Activated CD8-positive, alpha-beta memory T cell treated with anti-CD3 and anti-CD28 coated beads for 1 hour (primary cell): ENCODE measurements at places on chromosomes 4 and X.

DNA sequence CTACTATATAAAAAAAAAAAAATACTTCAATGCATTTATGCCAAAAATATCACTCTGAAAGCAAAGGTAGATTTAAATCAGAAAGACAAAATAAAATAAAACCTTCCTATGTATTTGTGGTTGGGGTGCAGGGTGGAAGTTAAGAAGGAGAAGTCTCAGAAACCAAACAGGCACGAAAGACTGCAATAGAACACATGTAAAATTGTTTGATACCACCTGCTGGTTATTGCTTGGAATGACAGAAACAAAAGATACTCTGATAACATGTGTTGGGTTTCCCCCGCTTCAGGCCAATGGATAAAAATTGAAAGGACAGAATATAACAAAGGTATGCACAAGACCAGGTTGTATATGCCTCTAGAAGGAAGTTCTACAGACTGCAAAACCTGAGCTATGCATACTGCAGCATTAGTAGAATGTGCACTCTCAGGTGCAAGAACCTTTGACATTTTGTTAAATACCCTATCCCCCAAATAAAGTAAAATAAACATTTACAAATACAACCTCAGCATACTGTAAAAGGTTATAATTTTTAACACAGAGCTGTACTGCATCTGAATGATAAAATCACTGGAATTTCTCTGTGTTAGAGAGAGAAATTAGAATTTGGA lies 118.8 kb downstream of the GABRA2 start:
- DNase-seq = no peak

DNA sequence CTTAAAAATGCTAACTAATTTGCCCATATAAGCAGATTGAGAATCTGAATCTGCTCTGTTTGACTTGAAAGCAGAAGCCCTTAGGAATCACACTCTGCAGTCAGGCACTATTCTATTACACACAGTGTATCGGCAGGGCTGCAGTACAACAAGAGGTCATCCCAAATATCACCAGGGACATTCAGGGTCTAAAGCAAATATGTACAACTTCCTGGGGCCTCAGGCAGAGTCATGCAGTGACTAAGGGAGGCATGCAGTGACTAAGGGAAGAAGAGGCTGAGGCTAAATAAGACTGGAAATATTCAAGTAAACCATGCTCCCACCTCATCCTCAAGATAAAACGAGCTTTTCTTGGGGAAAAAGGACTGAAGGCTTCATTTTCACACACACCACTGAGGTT lies 20.9 kb downstream of the MAPK10 start:
- no peak for DNase-seq

DNA sequence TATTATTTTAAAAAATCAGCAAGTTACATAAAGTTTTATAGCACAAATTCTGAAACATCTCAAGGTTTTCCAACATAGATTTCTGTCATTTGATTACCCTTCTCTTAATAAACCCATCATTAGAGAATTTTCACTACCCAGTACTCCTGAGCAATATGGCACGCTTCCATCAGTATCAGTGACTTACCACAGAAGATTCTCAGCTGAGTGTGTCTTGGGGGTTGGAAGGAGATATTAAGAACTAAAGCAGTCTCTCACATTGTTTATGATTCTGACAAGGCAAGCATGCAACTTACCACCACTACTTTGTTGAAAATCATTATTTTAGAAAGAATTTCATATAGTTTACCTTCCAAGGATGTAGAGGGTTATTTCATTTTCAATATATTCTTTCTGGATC lies 67.7 kb downstream of the INPP4B start:
- DNase-seq = no peak

- no peak for DNase-seq
Observed at GRCh38 chr4:64824591-64824990, 415.3 kb upstream of the TECRL start.

DNA sequence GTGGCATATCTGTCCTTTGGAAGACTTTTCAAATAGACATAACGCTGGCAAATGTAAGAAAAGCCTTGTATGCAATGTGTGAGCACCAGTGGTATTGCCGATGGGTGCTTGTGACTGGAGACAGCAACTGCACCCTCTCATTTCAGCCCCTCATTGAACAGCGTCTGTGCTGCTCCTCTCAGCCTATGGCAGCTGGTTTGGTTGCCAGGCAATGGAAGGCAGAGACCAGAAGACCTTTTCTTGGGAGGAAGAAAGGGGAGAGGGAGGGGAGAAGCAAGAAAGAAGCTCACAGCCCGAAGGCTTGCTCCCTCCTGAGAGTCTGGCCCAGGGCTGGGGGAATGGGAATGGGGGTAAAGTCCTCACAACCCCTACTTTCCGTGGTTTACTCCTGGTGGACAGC lies 20.2 kb downstream of the ZCCHC13 start:
- no peak for DNase-seq

- no peak for DNase-seq
Observed at GRCh38 chrX:54470054-54470760, 25.8 kb downstream of the FGD1 start.

DNA sequence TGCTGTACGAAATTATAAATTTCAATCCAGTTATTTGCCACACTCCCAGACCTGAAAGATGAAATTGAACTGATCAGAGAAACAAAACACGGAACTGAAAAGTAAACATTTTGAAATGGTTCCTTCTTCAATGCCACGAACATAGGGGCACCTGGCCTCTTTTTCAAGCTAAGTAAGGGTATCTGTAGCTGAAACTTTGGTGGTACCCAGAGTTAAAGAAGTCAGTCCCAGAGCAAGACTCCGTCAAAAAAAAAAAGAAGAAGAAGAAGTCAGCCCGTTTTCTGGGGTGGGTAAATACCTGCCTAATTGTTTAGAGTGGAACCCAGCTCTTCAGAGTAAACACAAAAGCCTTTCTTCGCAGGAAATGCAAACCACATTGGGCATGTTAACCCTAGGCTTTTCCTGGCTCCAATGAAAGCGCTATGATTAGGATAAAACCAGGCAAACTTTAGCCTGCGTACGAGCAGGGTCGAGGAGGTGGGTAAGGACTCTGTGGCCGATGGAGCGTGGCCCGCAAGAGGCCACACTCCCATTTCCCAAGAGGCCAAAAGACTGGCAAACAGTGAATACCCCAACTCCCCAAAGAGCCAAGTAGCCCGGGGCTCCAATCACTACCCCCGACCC lies 1.3 kb downstream of the ANTXR2 start:
- no peak for DNase-seq

DNA sequence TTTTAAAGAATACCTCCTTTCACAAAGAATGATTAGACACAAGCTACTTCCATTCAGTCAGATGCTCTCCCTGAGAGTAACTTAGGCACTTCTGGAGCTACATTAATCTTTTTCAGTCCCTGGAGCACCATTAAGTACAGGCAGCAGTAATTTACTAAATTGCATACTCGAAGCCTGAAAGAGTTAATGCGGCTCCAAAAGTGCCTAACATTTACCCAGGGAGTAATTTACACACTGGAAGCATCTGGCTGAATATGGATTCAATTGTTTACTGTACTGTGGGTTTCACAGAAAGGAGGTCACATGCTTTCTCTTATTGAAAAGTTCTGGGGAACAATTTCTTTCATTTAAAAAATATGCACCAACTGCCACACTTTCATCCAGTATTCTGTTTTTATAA lies 260.8 kb upstream of the TENM3 start:
- no peak for DNase-seq

- no peak for DNase-seq
Observed at GRCh38 chr4:94211861-94212260, 4.2 kb downstream of the SMARCAD1 start.

GRCh38 chrX:28595346-28595745 lies 8.1 kb downstream of the IL1RAPL1 start:
- DNase-seq = no peak

GRCh38 chrX:39894683-39895082 lies 203.1 kb downstream of the BCOR start:
- DNase-seq = no peak

DNA sequence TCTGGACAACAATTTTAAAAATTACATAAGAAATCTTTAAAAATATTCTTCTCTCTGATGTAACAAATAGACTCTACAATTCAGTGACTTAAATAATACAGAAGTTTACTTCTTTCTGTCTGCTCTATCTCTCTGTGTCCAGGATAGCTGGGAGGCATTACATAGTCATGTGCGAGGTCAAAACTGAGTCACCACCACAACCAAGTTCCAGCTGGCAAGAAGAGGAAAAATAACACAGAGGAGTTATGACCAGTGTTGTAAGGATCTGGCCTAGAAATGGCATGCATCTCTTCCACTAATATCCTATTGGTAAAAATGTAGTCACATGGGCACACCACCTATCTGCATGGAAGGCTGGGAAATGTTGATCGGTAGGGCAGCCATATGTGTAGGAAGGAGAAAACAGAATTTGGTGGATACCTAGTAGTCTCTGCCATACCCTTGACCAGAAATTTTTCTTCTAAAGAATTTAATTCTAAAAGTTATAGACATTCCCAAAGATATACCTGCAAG lies 39.4 kb upstream of the WDFY3 start:
- no peak for DNase-seq

GRCh38 chr4:132530861-132531260 lies 618.2 kb upstream of the PCDH10 start:
- DNase-seq = no peak

DNA sequence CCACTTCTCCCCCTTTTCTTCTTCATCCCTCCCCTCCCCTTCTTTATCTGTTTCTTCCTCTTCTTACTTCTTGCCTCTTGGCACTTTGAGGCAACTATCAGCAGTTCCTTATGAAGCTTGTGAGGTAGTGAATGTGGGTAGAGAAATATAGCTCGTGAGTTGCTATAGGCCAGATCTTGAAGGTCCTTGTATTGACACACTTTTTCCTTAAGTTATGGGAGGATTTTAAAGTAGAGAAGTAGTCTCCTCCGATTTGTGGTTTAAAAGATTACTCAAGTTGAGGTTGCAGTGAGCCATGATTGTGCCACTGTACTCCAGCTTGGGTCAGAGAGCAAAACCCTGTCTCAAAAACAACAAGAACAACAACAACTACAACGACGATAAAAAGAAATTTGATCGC lies 3.4 kb upstream of the RRAGB start:
- no peak for DNase-seq

- DNase-seq = no peak
Observed at GRCh38 chr4:189659287-189659686, 281.4 kb upstream of the FRG1 start.

DNA sequence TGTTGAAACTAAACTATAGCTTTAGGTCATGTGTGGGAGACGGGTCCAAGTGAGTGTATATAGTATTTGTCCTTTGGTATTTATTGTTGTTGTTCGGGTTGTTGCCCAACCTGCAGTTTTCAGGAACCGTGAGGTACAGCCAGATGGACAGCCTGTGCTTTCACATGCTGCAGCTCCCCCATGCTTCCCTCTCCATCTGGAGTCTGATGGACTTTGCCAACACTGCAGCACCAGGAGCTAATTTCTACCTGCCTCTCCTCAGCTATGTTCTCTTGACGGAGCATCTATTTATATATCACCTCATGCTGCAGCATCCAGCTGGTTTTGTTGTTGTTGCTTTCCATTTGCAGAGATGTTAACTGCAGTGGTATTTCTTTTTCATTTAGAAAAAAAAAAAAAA lies 80.1 kb downstream of the TLL1 start:
- no peak for DNase-seq

DNA sequence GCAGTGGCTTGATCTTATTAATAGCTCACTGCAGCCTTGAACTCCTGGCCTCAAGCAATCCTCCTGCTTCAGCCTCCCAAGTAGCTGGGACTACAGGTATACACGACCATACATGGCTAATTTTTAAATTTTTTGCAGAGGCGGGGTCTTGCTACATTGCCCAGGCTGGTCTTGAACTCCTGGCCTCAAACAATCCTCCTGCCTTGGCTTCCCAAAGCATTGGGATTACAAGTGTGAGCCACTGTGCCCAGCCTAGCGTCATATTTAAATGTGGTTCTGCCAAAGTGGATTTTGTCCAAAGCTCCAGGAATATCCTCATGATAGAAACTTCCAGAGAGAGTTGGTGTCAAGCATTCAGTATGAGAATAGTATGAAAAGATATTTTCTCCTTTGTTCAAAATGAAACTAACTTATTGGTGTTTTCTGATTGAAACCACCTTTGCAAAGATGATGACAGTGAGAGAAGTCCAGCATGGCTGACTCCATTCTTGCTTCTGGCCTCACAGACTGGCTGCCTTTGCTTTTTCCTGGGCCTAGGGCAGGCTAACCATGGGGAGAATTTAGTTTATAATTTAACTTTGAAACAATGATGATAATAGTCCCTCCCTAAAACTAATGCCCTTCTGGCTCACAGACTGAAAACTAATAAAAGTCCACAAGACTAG lies 129.0 kb downstream of the C4orf51 start:
- no peak for DNase-seq

DNA sequence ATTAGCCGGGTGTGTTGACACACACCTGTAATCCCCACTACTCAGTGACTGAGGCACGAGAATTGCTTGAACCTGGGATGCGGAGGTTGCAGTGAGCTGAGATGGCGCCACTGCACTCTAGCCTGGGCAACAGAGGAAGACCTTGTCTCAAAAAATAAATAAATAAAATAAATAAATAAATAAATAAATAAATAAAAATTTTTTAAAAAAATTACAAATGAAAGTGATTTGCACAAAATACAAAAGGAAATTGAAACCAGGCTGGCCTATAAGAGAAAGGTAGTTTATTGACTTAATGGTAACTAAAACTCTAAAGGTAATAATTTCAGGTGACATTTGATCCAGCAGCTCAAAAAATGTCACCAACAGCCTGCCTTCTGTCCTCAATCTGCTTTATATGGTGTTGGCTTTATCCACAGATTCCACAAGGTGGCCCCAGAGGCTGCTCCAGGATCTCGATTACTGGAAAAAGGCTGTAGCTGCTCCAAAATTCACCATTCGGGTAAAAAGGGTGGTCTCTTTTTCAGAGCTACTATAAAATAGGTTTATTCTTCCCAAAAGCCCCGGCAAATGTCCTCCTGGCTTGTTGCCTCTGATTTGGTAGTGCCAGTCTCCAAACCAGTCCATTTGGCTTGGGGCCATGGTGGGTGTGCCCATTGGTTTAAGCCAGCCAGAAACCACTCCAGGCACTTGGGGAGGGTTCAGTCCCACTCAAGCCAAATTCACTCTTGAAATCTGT lies 61.4 kb upstream of the TRIM2 start:
- no peak for DNase-seq

DNA sequence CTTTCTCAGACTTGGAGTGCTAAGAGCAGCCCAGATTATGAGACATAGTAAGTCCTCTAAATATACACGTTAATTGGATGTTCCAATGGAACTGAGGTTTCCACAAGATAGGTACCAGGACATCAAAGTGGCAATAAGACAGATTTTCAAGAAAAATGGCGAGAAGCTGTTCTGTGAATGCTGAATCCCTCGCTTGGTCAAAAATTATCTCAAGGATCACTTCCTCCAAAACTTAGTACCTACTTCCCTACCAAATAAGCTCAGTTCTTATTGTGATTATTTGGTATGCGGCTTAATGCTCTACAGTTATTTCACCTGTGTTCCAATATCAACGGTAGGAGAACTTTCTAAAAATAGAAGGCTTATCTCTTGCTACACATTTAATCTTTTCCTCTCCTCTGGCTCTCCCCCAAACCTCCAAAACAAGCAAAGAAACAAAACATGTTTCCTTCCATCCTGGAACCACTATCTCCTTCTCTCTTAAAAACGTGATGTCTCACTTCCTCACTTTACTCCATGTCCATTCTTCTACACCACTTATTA lies 14.7 kb downstream of the PDGFC start:
- DNase-seq = no peak
